ENCODE measurements at places on chromosomes 2 and 18. TPM values are rescaled to one million over a fixed set of nuclear protein-coding genes. Genes with fewer than 3 reads are reported as not detected.

The LRP2 gene
- not detected for total RNA-seq

The MAP3K20 gene
- 32.0 TPM for total RNA-seq

The FANCL gene
- 16.7 TPM for total RNA-seq

The PLCL1 gene
- total RNA-seq: 3.4 TPM

The GPR155 gene
- total RNA-seq: 1.7 TPM

The NOTO gene
- total RNA-seq: not detected

The SNED1 gene
- 22.1 TPM for total RNA-seq

The C18orf54 gene
- total RNA-seq: 21.4 TPM

The FN1 gene
- total RNA-seq: 3,760 TPM

The SULT1C2 gene
- total RNA-seq: not detected

The SPP2 gene
- total RNA-seq: not detected

The ABCG5 gene
- total RNA-seq: not detected

The C2orf15 gene
- total RNA-seq: not detected

The FMNL2 gene
- total RNA-seq: 28.0 TPM

The TACR1 gene
- not detected for total RNA-seq

The SH2D6 gene
- total RNA-seq: 0.39 TPM

The SLC9A4 gene
- total RNA-seq: 0.07 TPM
